Stimulated activated CD4-positive, alpha-beta T cell treated with anti-CD3 and anti-CD28 coated beads, Interleukin-12 subunit alpha, Interleukin-12 subunit beta, amount 100 ng/mL, for 24 hours (primary cell): ENCODE measurements at places on chromosomes 4 and X.

DNA sequence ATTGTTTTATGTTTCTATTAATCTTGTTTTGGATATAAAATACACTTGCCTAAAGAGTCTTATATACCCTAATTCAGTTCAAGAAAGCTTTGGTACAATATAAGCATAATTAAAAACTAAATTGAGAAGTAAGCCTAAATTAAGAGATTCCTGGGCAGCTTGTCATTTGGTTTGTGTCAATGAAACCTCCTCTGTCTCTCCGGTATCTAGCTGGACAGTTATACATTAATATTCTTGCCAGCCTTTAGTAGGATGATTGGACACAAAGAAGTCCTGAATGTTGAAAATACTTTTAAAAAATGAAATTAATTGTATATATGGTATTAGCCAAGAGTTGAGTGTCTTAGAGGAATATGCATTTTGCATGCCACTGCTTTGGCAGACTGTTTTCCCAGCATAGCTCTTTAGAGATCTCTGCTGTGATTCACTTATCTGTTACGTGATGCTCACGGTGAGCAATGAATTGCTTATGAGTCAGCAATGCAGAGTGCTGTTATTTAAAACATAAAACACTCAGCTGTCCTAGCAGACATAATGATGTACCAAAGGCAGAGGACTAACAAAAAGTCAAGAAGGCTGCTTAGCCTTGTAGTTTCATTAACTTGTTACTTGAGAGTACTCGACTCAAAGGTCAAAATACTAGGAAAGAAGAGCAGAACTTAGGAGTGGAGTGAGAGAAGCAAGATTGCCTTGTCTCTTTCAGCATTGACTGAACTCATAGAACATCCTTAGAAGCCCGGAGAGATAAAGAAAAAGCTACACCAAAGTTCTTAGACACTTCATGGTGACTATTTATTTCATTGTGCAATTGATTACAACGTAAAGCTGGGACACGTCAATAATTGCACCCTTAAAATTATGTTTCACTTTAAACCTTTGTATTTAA, 1296.1 kb upstream of the PCDH7 start:
- no peak for DNase-seq

DNA sequence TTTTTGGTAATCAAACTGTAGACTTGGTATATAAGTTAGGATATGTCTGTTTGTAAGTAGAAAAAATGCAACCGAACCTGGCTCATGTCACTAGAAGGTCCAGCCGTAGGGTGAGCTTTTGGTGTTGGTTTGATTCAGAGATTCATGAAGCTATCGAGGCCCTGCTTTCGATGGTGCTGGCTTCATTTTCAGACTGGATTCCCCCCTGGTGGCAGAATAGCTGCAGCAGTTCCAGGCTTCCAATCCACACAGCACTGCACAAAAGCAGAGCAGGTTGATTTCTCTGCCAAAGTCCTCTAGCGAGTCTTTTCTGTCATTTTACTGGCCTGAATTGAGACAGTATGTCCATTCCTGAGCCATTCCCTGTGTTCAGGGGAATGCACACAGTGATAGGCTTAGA, 33.1 kb downstream of the PDK3 start:
- no peak for DNase-seq

- no peak for DNase-seq
These were observed 711.0 kb downstream of the C4orf33 start for GRCh38 chr4:129806986-129807385.

- no peak for DNase-seq
These were observed 553 bp upstream of the MED28 start for GRCh38 chr4:17613761-17614415.

DNA sequence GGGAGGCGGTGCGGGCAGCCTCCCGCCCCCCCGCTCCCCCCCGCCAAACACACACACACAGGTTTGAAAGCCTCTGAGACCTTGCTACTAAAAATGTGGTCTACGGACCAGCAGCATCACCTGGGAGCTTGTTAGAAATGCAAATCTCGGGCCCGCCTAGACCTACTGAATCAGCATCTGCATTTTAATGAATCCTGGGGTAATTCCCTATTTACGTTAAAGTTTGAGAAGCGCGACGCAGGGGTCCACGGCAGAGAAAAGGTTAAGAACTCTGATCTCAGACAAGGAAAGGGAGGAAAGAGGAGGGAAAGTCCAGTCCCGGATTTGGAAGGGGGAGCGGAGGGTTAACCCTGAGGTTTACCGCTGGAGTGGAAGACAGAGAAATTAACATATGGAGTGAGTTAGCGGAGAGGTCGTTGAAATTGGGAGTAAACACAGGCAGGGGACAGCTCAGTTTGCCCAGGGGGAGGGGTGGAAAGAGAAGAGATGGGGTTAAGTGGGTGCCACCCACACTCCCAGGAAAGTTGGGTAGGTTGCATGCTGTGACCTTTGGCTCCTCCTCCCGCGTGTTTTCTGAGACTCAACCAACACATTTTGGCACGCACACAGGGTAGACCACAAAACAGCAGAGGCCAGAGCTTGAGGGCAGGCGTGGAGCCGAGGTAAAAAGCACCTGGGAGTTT, 483.6 kb downstream of the BCOR start:
- peak; percentile 63 for DNase-seq

GRCh38 chr4:110815950-110816349, 193.1 kb upstream of the PITX2 start:
- DNase-seq, result no peak

DNA sequence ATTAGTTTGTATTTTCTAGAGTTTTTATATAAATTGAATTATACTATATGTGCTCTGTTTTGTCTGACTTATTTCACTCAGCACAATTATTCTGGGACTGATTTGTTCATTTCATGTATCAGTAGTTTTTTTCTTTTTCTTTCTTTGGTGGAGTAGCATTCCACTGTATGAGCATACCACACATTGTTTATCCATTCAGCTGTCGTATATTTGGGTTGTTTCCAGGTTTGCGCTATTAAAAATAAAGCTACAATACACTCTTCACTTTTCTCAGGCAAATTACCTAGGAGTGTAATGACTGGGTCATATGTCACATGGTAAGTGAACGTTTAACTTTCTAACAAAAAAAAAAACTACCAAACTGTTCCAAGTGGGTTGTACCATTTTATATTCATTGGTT, 9.6 kb upstream of the OTUD4 start:
- DNase-seq, result no peak

DNA sequence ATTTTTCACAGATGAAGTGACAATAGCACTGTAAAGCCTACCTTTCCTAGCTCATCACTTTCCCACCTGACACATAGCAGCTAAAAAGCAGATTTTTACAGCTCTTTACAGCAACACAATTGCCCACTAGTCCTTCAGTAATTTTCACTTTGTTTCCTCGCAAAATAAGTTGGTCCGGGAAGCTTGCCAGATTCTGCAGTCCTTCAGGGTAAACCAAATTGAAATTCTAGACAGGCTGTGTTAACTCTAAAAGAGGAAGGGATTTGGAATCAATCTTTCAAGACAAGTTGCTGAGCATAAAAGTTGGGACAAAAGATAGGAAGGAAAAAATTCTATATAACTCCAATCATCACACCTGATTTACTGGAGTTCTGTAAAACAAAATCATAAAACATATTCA, 8.7 kb downstream of the C1QTNF7 start:
- no peak for DNase-seq

DNA sequence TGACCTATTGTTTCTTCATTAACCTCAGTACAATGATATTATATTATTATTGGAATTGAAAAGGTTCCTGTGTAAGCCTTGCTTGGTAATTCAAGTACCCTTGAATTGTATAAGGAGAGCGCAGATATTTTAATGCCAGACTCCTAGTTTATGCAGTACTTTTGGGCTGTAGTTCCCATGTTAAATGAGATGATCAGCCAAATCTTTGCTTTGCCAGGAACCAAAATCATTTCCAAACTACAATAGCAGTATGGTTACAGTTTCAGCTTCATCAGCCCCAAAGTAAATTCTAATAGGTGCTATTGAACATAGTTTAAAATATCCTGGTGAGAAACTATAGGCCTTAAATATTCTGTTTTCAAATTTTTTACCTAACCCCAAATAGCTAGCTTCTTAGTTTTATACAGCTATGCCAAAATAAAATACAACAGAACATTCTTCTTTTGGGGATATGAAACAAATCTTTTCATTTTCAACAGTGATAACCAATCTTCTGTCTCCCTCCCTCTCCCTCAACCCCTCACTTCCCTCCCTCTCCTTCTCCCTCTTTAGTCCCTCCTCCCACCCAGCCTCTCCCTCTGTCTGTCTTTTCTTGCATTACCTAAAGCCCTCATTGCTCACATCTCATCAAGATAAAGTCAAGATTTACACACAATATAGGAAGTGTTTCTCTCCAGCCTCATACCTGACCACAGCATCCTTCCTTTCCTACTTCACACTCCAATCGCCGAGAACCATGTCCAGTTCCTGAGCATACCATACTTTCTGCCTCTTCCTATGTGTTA, 190.1 kb downstream of the SHROOM3 start:
- no peak for DNase-seq

- DNase-seq, result no peak
These were observed 395.3 kb upstream of the PITX2 start for GRCh38 chr4:111018216-111018615.

DNA sequence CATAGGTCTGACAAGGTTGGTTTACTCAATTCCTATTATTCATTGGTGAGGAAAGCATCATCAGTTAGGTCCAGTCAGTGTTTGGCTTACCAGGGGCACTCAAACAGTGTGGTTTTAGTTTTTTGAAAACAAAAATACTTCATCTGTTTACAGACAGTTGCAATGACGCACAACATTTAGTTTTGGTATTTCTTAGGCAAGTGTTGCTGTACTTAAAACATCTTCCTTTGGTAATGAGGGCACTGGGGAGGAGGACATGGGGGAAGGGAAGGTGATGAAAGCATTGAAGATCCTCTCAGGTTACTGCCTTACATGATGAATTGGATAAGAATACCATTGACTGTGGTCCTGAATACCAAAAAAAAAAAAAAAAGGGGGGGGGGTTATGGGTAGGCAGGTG, 93.7 kb upstream of the MAOA start:
- DNase-seq, result no peak

DNA sequence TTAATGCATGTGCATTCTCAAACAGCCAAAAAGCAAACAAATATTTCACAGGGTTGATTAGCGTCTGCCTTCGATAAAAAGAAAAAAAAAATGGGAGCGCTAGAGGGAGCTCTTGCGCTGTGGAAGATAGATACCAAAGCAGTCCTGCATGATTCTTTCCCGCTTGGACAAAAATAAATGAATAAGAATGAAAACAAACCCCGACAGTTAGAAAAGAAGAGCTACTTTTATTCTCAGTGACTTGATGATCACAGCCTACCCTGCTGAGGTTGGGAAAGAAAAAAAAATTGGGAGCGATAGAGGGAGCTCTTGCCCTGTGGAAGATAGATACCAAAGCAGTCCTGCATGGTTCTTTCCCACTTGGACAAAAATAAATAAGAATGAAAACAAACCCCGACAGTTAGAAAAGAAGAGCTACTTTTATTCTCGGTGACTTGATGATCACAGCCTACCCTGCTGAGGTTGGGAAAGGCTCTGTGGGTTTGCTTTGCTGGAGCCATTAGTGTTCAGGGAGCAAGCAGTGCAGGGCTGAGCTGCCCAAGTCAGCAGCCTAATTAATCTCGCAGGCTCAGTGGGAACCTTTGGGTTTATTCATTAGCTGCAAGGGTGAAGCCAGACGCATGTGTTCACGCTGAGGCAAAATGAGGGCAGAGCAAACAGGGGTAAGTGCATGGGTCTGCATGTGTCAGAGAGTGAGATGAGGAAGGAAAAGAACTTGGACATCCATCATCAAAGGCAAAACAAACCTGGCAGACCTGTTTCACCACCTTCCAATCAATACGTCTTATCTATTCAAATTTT, 249.3 kb upstream of the PRKX start:
- no peak for DNase-seq

DNA sequence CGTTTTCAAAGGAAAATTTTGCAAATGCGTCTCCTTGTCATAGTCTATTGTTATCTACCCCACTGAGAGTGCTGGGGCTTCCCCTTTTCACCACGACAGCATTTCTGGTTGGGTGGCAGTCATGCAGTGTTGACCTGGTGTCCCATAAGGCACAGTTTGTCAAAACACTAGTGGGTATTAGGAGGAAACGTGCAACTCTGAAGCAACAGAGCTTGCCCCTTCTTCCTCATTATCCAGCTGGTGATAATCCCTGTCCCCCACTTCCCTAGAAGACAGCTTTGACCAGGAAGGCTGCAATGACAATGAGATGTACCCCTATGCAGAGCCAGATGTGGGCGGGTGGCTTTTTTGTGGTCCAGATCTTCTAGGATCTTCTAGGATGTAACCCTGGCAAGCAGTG, 1.8 kb downstream of the TBC1D1 start:
- DNase-seq, result no peak

DNA sequence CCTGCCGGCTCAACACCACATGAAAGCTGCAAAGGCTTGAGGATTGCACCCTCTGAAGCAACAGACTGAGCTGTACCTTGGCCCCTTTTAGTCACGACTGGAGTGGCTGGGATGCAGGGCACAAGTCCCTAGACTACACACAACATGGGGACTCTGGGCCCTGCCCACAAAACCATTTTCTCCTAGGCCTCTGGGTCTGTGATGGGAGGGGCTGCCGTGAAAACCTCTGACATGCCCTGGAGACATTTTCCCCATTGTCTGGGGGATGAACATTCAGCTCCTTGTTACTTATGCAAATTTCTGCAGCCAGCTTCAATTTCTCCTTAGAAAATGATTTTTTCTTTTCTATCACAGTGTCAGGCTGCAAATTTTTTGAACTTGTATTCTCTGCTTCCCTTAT, 123.5 kb upstream of the SMARCAD1 start:
- DNase-seq, result no peak

GRCh38 chr4:149223659-149224058, 592.0 kb downstream of the IQCM start:
- DNase-seq, result no peak

DNA sequence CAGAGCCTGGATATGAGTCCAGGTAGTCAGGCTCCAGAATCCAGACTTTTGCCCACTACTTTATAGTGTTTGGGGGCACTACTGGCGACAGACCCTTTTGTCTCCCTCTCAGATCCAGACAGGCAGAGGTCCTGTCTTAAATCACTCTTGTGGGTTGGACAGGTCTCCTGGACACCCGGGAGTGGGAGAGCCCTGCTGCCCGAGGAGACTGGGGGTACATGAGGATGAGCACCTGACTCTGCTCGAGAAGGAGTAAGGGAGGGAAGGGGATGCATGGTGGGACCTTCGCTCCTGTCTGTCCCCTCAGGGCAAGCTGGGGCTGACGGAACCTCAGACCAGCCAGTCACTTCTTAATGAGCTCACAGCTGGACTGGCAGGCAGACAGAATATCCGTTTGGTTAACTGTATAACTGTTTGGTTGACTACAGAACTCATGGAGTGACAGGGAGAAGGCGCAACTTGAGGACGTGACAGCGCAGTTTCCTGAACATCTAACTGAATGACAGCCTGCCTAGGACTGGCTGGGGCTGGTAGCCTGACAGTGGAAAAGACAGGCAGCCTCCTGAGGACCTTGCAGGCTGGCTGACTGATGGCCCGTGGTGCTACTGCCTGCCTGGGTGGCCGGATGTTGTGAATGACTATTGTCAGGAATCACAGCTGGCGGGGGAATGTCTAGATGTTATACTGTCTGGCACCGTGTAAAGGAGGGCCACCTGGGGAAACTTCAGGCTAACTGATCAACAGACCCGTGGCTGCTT, 1.6 kb upstream of the SUV39H1 start:
- no peak for DNase-seq
